Stimulated activated CD8-positive, alpha-beta memory T cell treated with anti-CD3 and anti-CD28 coated beads, Interleukin-15, amount 100 ng/mL, for 1 hour (primary cell): ENCODE measurements at places on chromosomes 11 and 22.

- DNase-seq, result no peak
Measured at GRCh38 chr11:10225553-10225952, 68.5 kb downstream of the SBF2 start.

DNA sequence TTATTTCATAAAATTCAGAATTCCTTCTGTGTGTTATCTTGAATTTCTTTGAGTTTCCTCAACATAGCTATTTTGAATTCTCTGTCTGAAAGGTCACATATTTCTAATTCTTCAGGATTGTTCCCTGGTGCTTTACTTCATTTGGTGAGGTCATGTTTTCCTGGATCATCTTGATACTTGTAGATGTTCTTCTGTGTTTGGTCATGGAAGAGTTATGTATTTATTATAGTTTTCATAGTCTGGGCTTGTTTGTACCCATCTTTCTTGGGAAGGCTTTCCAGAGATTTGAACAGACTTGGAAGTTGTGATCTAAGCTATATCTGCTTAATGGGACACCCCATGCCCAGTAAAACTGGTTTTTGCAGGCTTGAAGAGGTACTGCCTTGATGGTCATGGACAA is 149.6 kb downstream of the METTL15 start:
- DNase-seq, result no peak

GRCh38 chr11:112320668-112321067 is 60.0 kb upstream of the PLET1 start:
- no peak for DNase-seq

GRCh38 chr11:58926251-58926650 is 13.0 kb upstream of the GLYATL1 start:
- DNase-seq, result no peak

GRCh38 chr11:128505449-128506065 is 81.8 kb downstream of the ETS1 start:
- DNase-seq, result no peak

GRCh38 chr11:60970369-60970774 is 1.1 kb upstream of the CD6 start:
- peak; percentile 70 for DNase-seq

DNA sequence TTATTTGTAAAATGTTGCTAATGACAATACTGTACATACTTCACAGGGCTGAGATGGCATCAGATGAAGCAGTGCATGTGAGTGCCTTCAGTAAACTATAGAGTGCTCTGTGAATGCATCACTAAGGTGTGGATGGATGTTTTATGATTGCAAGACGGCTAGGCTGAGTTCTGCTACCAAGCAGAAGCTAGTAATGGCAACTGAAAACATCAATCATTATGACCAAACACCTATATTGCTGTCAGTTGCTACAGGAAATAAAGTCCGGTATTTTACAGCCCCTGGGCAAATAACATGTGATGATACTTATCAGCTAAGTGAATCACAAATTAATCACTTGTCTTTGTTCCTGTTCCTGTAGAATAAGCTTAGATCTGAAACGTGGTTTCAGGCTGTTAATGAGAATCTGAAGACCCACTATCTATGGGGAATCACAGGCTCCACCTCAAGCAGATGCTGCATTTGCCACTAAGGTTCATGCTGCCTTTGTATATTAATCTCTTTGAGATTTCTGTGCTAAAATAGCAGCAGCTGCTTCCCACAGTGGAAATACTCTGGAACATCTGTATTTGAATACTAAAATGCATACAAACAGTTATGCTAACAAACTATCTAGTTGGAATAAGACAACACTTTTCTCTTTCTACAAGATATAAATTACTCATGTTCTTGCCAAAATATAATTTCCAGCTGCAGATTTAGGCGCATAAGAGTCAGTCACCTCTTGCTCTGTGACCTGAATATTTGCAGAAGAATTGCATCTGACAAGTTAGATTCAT is 254.0 kb upstream of the PITPNB start:
- DNase-seq, result no peak

DNA sequence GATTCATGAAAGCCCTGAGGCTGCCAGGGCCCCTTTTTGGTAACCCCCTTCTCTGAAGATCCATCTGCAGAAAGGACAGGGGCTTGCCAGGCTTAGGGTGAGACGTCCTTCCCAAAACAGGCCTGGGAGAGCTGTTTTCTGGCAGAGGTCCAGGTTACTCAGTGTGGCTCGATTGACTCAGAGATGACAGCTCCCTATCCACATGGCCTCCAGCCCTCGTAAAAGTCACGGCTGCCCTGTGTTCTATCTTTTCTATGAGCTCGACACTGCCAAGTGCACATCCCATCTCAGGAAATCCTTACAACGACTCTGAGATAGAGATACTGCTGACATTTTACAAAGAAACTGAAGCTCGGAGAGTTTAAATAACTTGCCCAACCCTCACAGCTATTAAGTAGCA is 20.4 kb downstream of the ADAMTS8 start:
- DNase-seq, result no peak

DNA sequence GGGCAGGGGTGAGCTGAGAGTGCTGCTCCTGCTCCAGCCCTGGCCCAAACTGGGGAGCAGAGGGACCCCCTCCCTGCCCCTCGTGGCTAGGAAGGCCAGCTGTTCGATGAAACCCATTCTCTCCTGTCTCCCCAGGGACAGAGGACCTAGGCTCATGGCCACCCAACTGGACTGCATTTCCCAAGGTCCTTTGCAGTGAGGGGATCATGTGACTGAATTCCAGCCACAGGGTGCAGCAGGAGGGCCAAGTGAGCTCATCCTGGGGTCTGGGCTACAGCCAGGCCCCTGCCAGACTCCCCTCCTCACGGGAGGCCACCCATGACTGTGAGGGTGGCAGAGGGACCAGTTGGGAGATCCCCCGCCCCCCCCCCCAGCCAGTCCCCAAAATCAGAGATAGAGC is 777.6 kb downstream of the TBC1D22A start:
- DNase-seq, result no peak

DNA sequence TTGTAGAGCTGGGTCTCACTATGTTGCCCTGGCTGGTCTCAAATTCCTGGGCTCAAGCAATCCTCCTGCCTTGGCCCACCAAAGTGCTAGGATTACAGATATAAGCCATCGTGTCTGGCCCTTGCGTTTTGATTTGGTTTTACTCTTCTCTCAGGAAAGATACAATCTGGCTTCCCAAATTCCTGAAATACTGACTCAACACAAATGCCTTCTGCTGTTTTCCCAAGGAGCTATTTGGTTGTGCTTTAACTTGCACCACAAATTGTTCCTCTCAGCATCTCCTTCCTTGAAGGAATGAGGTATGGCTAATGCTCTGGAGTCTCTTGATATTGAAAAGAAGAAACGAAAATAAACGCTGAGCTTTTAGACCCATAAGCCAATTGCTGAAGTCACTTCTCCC is 110.0 kb upstream of the PAX6 start:
- no peak for DNase-seq

DNA sequence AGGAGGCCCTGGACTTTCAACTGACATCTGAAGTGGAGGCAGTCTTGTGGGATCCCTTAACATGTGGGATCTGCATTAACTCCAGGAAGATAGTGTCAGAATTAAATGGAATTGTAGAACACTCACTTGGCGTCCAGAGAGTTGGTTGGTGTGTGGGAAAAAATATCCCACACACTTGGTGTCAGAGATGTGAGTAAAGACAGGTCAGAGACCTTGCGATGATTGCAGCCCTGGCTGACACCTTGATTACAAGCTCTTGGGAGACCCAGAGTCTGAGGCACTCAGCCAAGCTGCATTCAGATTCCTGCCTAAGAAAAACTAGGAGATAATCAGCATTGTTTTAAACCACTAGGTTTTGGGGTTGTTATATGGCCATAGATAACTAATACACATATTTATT is 7.2 kb upstream of the TPCN2 start:
- DNase-seq, result no peak

GRCh38 chr11:9565822-9566560 is 7.5 kb upstream of the WEE1 start:
- DNase-seq, result no peak

GRCh38 chr22:43726964-43727543 is 85.1 kb downstream of the EFCAB6 start:
- DNase-seq, result no peak

DNA sequence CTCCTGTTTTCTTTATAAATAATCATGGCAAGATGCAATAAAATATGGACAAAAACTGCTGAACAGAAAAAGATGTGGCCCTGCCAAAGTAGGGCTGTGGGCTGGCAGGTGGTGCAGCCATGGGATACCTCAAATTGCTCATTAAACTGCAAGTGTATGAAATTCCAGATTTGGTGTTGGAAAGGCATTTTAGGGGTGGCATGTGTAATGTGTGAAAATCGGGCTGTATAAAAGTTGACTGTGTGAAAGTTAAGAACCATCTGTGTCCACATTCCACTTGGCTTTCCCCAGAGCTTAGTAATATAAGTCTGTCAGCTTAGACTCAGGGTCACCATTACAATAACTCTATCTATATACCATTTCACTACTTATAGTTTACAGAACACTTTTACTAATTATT is 34.8 kb upstream of the FZD4 start:
- DNase-seq, result no peak

DNA sequence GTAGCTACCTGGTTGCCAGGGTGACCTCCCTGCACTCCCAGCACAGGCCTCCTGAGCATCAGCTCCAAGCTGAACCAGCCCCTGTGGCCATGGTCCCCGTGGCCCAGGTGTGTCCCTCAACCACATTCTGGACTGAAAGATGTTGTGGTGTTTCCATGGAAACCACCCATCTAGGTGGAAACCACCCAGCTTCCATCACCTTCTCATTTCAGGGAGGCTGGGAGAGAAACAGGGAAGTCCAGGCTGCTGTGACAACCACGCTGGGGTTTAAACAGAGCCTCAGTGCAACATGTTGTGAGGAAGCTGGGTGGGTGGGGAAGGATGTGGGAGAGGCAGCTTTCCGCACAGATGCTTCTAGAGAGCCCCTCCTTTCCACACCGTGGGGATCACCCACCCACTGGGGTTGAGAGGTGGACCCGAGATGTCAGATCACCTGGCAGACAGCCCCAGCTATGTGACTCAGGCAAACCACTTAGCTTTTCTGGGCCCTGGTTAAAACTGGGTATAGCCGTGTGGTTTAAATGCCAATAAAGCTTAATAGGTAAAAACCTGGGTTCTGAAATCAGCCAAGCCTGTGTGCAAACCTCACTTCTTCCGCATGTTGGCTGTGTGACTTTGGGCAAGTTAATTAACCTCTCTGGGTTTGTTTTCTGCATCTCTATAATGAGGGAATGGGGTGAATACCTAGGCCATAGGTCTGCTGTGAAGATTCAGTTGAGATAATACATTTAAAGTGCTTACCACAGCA is 46.4 kb downstream of the CD82 start:
- DNase-seq, result peak; percentile 35

DNA sequence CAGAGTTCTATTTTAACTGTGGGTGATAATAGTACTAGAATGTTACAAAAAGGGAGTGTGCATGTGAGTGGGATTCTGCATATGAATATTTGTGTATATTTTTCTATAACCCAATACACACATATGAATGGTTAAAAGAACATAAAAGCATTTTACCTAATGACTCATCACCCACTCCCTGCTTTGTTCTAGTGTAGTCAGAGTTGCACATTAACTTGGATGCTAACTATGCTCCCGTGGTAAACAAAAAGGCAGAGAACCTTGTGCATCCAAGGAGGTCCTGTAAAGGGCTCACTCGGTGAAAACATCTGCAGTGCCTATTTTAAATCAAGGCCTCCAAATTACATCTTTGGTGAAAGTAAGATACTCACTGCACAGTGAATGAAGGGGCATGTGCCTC is 1289.4 kb downstream of the LRRC4C start:
- DNase-seq, result no peak

DNA sequence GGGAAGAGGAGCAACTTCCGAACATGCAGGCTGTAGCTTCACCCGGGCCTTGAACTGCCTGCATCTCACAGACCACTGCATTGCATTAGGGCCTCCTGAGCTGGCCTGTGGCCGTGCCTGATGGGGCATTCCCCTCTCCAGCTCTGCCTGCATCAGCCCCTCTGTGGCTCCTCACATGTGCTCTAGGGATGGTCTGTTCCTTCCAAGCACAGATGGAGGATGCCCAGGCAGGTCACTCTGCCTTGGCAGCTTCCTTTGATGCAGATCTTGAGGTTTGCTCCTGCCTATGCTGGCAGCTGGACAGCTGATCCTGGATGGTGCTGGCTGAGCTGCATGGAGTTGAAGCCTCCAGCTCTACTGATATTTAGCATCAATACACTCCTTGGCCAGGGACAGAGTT is 28.5 kb downstream of the AMPD3 start:
- DNase-seq, result no peak

DNA sequence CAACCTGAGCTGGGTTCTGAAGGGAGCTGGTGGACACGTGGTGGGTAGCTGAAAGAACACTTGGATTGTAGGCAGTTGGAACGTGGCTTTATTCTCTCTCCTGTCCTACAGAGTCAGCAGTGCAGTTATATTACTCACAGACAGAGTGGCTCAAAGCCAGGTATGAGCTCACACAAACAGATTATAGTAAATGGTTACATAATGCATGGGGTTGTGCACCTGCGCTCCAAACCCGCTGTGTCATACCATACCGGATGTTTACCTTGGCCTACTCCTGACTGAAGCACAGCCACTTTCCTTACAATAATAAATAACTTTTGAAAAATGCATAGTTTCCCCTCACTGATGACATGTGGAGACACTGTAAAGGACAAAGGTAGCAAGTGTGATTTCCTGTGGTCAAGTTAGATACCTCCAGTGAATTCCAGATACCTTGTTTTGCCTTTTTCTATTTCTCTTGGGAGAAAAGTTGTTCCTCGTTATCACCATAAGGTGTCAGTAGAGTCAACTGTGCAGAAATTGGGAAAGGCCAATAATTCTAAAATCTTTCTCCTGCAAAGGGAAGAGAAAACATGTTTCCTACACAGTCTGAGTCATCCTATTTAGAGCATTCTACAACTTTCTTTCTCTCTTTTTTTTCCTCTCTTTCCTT is 13.5 kb downstream of the MS4A6A start:
- no peak for DNase-seq

DNA sequence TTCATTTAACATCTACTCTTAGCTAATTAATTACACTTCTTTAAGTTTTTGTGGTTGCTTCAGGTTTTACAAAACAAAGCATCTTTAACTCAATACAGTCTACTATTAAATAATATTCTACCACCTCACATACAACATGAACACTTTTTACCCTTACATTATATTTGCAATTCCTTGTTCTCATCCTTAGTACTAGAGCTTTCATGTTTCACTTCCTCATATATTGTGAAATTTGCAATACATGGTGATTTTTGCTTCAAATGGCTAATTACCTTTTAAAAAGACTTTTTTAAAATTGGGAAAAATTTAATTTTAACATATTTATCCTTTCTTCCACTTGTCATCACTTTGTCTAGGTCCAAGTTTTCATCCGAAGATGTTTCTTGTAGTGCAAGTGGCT is 37.5 kb downstream of the RSF1 start:
- DNase-seq, result no peak

- DNase-seq, result no peak
Measured at GRCh38 chr11:129700701-129701100, 114.9 kb upstream of the TMEM45B start.
